ENCODE measurements at places on chromosomes 4 and X. TPM values are rescaled to one million over a fixed set of nuclear protein-coding genes. Genes with fewer than 3 reads are reported as not detected.

Gene TMSB15A
- total RNA-seq, result 0.54 TPM

Gene CLDN34
- total RNA-seq, result not detected

Gene TECRL
- not detected for total RNA-seq

Gene SYN1
- 0.17 TPM for total RNA-seq

Gene ZNF718
- 11.3 TPM for total RNA-seq

Gene SLITRK2
- total RNA-seq, result not detected

Gene NPY1R
- not detected for total RNA-seq

Gene CYSLTR1
- total RNA-seq, result 58.0 TPM

All from T-helper 1 cell treated with Interleukin-12 subunit alpha and Interleukin-12 subunit beta and Interleukin-4 antibody, amounts not matched to agents 30 ng/mL and 1 ng/mL, for 36 hours (primary cell).